ENCODE measurements at places on chromosomes 2 and 18. TPM values are rescaled to one million over a fixed set of nuclear protein-coding genes. Genes with fewer than 3 reads are reported as not detected.

PTCD3 gene
- 63.3 TPM for total RNA-seq

FAM228B gene
- 14.7 TPM for total RNA-seq

ASXL3 gene
- total RNA-seq = 1.1 TPM

THAP4 gene
- 47.5 TPM for total RNA-seq

CKAP2L gene
- total RNA-seq = 2.3 TPM

ERBB4 gene
- 0.28 TPM for total RNA-seq

SLC5A7 gene
- total RNA-seq = not detected

DRC1 gene
- total RNA-seq = not detected

EMX1 gene
- under 0.01 TPM for total RNA-seq

SLC66A2 gene
- 38.3 TPM for total RNA-seq

TRABD2A gene
- total RNA-seq = 2.5 TPM

CHRND gene
- not detected for total RNA-seq

MEP1B gene
- not detected for total RNA-seq

SLC38A11 gene
- total RNA-seq = 0.28 TPM

MRPL53 gene
- total RNA-seq = 37.5 TPM

CCDC74B gene
- 2.3 TPM for total RNA-seq

POTEJ gene
- not detected for total RNA-seq

ATP6V1B1 gene
- total RNA-seq = 0.38 TPM

MPHOSPH10 gene
- total RNA-seq = 33.2 TPM

DNAJC5G gene
- total RNA-seq = not detected

RFTN2 gene
- total RNA-seq = 0.58 TPM

CDK15 gene
- 0.56 TPM for total RNA-seq

CHST9 gene
- total RNA-seq = under 0.01 TPM

LYPD6B gene
- 0.56 TPM for total RNA-seq

CPSF3 gene
- total RNA-seq = 65.8 TPM

KIF5C gene
- 0.38 TPM for total RNA-seq

CYS1 gene
- 0.58 TPM for total RNA-seq

IL36G gene
- not detected for total RNA-seq

TGOLN2 gene
- total RNA-seq = 132 TPM

ACTG2 gene
- total RNA-seq = under 0.01 TPM

CXCR4 gene
- 0.85 TPM for total RNA-seq

SDC1 gene
- total RNA-seq = 14.4 TPM

LAPTM4A gene
- 136 TPM for total RNA-seq

STARD6 gene
- 0.28 TPM for total RNA-seq

CD8B gene
- not detected for total RNA-seq

KATNAL2 gene
- total RNA-seq = 0.96 TPM

UGT1A5 gene
- not detected for total RNA-seq

CDH20 gene
- total RNA-seq = 0.28 TPM

GPBAR1 gene
- 0.19 TPM for total RNA-seq

ZC3H15 gene
- total RNA-seq = 80.3 TPM

PIEZO2 gene
- 2.9 TPM for total RNA-seq

MGAT4A gene
- 0.28 TPM for total RNA-seq

G6PC2 gene
- total RNA-seq = not detected

TYW5 gene
- 8.5 TPM for total RNA-seq

Data from regular cardiac myocyte (primary cell).